Hematopoietic multipotent progenitor cell treated with erythropoietin and hydrocortisone succinate and interleukin-3 and kit ligand, for 4 days (in vitro differentiated cells): ENCODE measurements at places on chromosomes 5 and 9.
A peak's percentile ranks its signal among the peaks of the same experiment; 100 is the strongest.

- no peak for DNase-seq
Observed at GRCh38 chr9:35700031-35700430, 10.3 kb upstream of the TPM2 start.

GRCh38 chr9:89254773-89255125 lies 56.2 kb upstream of the CKS2 start:
- peak; percentile 21 for DNase-seq

DNA sequence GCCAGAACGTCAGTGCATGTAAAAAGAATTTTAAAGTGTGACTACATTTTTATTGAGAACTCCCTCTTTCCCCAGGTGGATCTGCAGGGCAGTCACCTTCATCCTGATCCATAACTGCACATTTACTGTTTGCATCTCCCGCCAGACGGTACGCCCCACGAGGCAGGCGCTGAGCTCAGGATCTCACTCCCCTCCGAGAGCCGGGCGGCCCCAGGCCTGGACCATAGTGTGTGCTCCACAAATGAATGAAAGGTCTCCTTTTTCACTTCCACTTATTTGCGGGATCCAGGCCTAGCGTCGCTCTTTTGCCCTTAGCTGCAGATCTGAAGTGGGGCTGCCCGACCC lies 378 bp downstream of the DROSHA start:
- DNase-seq = peak; percentile 58

GRCh38 chr5:158758675-158759074 lies 341.0 kb downstream of the EBF1 start:
- DNase-seq = no peak

GRCh38 chr5:129271308-129271707 lies 176.8 kb downstream of the ISOC1 start:
- DNase-seq = peak; percentile 15
